ENCODE measurements at places on chromosomes 1 and 21.

DNA sequence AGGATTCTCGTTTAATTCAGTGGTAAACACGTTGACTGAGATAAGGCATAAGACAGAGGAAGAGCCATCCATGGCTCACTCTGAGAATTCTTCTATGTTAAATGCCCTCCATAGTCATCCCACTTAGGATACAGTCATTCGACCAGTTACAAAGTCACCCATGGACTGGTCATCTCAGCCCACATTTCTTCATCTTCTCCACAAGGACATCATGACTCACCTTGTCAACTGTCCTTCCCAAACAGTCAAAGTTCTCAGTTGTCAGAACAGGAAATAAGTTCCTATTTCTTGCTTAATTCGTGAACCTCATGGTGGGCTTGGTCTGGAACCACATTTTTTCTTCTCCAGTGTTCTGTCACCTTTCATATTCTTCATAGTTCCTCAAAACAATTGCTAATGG, 133.2 kb downstream of the TGFB2 start:
- DNase-seq: no peak

DNA sequence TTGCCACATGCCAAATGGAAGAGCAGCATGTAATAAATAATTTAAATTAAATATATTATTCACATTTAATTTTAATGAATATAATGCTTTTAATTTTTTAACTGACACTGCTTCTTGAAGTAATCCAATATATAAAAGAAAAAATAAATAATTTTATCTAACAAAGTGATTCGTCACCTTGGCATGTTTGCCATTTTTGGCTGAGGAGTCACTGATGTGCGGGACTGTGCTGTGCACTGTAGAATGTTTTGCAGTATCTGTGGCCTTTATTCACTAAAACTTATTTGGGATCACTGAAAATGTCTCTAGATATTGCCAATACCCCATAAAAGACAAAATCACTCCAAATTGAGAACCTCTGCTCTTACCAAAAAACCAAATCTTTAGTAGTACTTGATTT, 807.8 kb downstream of the BRINP3 start:
- DNase-seq: no peak

DNA sequence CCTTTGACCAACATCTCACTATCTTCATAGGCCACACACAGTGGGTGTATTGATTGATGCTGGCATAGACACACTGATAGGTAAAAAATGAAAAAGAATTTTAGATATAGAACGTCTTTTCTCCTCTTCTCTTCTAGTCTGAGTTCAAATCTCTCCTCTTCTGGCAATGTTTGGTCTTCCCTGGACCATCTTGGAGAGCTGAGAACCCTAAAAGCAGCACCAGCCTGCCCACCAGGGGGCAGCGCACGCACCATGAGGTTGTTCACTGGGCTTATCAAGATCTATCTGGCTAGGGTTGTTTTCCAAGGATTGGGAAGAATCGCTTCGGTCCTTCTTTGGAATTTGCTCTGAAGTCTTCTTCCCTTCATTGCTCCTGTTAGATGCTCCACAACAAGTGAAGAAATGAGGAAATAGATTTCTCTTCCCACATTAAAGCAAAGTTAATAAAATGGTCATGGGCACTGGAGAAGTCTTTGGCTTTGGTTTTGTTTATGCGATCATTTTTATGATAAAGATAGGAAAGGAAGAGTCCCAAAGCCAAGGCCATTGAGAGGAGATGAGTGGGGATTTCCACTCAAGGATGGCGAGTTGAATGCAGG, 104.0 kb upstream of the OLIG2 start:
- DNase-seq: no peak

DNA sequence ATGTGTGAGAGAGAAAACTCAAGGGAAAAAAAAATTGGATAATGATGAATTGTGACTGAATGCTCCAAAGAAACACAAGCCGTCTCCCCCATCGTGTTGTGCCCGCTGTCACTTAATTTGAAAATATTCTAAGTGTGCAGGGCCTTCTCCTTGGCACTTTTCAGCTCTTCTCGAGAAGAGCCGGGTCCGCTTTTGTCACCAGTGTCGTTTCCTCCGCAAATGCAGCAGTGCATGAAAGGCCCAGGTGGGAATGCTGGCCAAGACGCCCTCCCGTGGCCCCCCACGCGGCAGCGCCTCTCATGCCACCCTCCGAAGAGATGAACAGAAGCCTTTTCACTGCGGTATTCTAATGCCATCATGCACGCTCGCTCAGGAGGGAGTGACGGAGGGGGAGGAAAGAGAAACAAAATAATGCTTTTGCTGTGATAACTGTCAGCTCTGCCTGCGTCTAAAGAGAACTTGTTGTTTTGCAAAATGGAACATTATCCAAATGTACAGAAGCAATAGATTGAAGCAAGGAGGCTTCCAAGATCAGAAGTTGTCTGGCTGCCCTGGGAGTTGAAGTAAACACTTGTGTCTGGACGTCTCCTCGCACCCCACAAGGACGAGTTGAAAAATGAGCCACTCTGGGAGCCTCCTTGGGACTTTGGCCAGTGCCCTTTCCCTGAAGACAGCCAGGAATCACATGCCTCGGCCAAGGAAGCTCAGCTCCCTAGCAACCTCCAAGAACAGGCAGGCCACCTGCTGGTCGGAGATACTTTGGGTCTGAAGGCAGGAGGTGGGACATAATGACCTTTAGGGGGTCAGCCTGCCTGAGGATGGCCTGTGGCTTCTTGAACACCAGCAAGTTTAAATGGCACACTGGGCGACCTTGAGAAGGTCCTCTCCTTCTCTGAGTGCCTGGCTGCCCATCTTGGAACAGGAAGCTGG, 166.1 kb upstream of the ZC3H12A start:
- no peak for DNase-seq

DNA sequence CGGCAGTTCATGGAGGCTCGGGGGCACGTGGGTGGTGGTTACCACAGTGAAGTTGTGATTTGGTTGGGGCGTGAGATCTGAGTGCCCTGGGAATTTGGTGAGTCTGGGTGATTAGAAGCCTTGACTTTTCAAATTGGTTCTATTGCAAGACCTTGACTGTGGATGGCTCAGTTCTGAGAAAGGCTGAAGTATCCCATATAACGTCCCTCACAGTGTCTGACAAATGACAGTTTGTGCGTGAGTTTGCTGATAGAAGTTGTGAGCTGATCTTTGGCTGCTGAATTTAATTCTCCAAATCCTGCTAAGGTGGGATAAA, 549 bp downstream of the MSH4 start:
- no peak for DNase-seq

DNA sequence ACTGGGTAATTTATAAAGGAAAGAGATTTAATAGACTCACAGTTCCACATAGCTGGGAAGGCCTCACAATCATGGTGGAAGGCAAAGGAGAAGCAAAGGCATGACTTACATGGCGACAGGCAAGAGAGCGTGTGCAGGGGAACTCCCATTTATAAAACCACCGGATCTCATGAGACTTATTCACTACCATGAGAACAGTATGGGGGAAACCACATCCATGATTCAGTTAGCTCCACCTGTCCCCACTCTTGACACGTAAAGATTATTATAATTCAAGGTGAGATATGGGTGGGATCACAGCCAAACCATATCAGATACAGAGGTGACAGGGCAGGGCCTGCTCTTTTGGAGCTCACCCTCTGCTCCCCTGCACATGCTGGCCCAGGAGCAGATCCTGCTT, 31.4 kb upstream of the TMEM61 start:
- DNase-seq: no peak

DNA sequence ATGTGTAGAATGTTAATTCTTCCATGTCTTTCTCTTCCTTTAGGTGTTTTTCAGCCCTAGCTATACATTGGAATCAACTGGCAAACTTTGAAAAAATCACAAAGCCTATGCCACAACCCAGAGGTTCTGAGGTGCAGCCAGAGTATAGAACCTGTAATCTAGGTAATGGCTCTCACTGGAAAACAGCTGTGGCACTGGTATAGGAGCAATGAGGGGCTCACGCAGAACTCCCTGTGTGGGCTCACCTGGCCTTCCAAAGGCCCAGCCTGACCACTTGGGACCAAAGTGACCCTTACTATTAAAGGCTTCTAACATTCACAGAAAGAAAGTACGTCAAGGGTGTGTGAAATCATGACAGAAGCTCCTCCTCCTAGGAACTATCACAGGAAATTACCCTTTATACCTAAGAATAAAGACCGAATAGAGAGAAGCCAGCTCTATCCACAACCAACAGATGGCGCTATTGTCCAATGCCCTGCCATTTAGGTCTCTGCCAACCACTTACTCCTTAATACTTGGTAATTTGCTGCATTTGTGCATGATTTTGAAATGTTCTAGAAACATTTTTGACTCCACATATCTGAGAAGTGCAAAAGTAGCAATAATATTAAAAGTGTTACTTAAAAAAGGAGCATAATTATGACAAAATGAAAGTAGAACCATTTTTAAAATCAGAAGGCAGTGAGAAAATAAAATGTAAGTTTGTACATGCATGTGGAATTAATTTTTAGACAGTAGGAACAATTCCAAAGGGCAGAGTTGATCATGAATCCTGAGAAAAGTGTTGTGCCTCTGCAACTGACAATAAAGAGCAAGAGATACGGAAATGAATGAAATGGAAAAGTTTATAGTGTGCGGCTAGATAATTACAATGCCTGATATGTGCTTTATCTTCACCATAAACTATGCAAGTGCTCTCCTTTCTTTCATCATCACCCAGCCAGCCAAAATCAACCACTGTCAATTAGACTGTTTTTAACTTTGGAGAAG, 93.1 kb upstream of the HAO2 start:
- DNase-seq: peak; percentile 41

DNA sequence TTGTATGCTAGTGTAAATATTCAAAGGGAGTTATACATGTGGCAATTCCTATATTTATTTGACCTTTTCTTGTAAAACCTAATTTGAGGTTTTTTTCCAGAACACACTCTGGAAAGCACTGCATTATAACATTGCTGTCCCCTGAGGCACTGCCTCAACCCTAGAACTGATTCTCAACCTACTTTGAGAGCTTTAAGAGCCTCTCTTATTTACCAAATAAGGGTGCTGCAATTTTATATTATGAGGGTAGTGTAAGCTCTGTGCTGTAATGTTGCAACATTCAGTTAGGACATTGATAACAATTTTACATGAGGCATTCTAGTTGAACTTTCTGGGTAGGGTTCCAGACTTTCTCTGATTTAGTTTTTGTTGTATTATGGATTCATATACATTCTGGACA, 302.2 kb upstream of the DEPDC1 start:
- no peak for DNase-seq

GRCh38 chr1:109167001-109167506, 46.7 kb upstream of the SARS1 start:
- DNase-seq: peak; percentile 54

DNA sequence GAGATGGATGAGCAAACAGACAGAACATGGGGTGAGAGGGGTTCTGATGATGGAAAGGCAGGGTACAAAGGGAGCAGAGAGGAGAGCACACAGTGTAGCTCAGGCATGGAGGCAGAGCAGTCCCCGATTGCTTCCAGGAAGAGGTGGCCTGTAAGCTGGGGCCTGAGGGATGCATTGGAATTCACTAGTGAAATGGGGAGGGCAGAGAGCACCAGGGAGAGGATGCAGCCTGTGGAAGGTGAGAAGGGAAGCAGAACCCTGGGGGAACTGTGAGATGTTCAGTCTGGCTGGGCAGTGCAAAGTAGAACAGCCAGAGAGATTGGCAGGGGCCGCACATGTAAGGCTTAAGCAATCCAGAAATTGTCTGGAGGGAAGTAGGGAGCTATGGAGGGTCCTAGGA, 12.2 kb downstream of the ZNF362 start:
- DNase-seq: no peak

GRCh38 chr21:44402323-44403105, 49.1 kb downstream of the TRPM2 start:
- DNase-seq: no peak

- peak; percentile 39 for DNase-seq
These were observed 51.4 kb downstream of the YARS1 start for GRCh38 chr1:32765570-32766327.

GRCh38 chr1:21857142-21857839, 45.2 kb downstream of the LDLRAD2 start:
- no peak for DNase-seq

DNA sequence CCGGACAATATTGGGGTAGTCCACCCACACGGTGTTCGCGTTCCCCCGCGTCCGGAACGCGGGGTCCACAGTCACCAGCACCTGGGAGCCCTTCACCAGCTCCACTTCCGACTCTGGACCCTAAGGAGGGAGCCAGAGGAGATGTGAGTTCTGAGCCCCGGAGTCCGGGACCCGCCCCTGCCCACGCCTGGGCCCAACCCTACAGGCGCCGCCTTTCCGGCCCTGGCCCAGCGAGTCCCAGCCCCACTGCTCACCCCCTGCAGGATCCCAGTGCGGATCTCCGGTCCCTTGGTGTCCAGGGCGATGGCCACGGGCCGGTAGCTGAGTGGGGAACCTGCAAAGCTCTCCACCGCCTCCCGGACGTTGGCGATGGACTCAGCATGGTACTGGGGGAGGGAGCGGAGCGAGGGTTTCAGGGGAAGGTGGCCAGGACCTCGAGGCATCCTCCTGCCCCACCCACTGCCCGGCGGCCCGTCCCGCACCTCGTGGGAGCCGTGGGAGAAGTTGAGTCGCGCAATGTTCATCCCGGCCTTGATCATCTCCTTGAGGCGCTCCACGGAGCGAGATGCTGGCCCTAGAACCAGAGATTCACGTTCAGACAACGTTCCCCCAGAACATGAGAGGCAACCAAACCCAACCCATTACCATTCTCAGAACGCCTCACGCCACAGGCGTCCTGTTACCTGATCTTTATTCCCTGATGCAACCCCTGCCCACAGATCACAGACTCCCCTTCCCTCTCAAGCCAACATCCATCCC, 5.9 kb downstream of the PKLR start:
- DNase-seq: no peak

DNA sequence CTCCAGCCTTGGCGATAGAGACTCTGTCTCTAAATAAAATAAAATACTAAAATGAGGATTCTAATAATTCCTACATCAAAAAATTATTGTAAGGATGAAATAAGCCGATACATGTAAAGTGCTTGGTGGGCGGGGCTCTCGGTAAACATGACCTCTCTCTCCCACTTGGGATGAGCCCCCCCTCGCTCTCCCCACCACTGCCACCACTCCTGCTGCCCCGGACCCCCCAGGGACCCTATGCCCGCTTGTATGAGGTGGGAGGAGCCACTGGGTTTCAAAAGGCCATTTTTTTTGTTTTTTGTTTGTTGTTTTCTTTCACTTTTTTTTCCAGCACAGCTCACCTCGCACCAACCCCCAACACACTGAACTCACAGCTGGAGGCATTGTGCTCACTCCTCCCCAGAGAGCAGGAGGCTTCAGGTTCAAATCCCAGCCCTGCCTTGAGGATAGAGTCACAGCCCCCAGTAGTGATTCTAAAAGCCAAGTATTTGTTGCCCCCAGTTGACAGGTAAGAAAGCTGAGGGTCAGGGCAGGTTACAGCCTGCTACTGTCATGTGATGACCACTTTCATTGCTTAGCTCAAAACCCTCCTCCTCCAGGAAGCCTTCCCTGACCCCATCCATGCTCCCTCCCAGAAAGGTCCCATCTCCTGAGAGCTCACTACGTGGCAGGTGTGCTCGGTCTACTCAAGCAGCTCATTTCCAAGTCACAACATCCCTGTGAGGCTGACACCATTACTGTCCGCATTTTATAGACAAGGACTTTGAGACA, 4.2 kb downstream of the SDC3 start:
- DNase-seq: peak; percentile 9

- no peak for DNase-seq
These were observed 13.2 kb downstream of the ADGRB2 start for GRCh38 chr1:31750858-31751510.

GRCh38 chr1:179143322-179143721, 61.5 kb downstream of the TOR3A start:
- no peak for DNase-seq
